CD4-positive, alpha-beta T cell treated with Interleukin-21 for 1 hour (primary cell): ENCODE measurements at places on chromosomes 11 and 22.

- peak; percentile 75 for DNase-seq
Observed at GRCh38 chr22:22195265-22196017, 49.1 kb upstream of the VPREB1 start.

- DNase-seq = no peak
Observed at GRCh38 chr11:104895634-104896033, 2.6 kb downstream of the CASP12 start.

DNA sequence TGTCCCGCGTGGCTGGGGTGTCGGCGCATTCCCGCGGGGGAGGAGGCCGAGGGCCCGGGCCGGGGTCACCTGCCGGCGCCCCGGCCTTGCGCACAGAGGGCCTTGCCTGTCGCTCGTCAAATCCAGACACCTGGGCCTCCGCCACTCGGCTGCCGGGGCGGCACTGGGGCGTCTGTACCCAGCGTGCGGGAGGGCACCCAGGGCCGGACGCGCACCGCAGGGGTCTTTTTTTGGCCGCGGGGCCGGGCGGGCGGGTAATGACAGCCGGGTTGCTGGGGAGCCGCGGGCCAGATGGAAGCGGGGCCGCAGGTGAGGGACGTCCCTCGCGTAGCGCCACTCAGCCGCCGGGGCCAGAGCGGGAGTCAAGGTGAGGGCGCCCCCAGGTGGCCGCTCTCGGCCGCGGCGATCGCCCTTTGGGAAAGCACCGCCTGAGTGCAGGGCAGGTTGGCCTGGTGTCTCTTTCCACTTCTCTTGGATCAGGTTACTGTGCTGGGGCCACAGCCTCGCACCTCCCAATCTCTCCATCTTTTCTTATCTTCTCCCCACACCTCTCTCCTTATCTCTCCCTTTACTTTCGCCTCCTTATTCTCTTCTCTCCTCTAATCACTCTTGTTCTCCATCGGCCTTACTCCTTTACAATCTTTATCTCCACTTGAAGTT, 3.5 kb downstream of the PHLDB1 start:
- peak; percentile 87 for DNase-seq

DNA sequence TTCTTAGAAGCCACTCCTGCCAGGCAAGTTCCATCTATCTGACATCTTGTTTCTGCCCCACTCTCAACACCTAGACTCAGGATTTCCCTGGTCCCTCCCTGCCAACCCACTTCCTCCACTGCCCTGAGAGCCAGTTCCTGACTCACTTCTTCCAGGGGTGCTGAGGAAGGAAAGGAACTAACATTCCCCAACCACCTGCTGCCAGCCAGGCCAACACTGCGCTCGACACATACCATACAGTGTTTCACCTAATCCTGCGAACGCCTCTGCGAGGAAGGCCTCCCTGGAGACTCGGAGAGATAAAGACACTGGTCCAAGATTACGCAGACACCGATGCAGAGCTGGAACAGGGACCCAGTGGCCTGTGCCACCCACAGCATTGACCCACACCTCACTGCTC, 40.2 kb downstream of the MICAL3 start:
- no peak for DNase-seq

DNA sequence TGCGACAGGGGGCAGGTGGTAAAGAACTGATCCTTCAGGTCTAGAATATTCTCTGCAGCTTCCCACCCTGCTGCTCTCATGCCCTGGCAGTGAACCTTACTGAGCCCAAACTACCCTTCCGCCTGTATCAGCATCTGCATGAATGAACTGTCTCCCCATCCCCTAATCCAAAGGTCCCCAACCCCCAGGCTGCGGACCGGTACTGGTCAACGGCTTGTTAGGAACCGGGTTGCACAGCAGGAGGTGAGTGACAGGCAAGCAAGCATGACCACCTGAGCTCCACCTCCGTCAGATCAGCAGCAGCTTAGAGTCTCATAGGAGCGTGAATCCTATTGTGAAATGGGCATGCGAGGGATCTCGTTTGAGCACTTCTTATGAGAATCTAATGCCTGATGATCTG, 58.2 kb upstream of the LMO1 start:
- DNase-seq = no peak

DNA sequence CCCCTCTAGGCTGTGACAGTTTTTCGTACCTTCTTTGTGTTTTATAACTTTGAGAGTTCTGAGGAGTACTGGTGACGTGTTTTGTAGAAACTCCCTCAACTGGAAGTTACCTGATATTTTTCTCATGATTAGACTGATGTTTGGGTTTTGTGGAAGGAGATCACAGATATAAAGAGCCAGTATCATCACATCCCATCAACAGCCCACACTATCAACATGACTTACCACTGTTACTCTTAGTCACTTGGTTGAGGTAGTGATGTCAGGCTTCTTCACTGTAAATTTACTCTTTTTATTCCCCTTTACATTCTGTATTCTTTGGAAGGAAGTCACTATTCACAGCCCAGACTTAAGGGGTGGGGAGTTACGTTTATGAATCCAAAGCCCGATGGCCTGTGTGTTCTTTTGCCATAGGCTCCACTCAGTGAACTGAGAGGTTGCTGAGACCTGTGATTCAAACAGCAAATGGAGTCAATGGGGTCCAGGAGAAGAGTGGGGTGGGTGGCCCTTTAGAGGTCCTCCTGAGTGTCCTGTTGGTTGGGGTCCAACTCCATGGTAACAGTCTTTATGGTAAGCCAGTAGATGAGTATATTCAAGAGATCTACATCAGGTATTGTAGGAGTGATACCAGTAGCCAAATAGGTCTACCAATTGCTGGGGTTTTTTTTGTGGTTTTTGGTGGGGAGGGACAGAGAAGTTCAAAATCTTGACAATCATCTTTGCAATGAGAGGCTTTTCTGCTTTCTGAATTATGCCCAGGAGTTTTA, 15.2 kb upstream of the MS4A4E start:
- DNase-seq = no peak

- no peak for DNase-seq
Observed at GRCh38 chr11:131675121-131675888, 304.9 kb downstream of the NTM start.

- peak; percentile 80 for DNase-seq
Observed at GRCh38 chr22:19891317-19892256, 36.9 kb upstream of the GNB1L start.

- DNase-seq = peak; percentile 57
Observed at GRCh38 chr11:61963282-61964057, 4.0 kb downstream of the FTH1 start.

- DNase-seq = no peak
Observed at GRCh38 chr11:65850217-65851082, 7.5 kb downstream of the CFL1 start.

DNA sequence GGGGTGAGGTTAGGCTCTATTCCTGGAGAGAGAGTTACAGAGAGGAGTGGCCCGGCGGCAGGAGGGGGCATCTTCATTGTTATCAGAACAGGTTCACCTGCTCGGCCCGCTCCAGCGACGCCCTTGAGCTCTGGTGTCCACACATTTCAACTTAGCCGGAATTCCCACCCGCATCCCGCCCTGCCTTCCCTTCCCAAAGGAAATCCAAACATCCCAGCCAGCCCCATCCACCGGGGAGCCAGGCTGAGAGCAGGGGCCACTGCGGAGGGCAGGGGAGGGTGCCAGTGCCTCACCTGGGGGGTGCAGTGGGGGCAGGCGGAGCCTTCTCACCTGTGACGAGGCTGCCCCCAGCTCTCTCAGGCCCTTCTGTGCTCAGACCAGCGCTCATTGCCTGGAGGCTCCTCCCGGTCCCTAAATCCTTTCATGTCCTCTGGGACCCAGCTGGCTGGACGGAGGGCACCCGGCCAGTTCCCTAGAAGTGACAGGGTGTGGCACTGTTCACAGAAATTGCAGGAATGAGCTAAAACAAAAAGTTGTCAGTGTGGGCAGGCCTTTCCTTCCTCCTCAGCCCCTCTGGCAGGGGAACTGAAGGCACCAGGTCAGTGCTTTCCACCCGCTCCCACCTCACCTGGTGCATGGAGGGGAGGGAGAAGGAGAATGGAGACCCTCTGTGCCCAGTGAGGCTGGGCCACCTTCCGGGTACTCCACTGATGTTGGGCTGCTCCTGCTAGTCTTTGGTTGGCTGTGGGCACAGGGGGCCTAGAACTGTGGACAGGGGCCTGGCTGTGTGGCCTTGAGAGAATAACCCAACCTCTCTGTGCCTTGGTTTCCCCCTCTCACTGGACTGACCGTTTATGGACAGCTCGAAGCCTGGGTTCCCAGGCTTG, 2.2 kb upstream of the MRGPRG start:
- DNase-seq = no peak

DNA sequence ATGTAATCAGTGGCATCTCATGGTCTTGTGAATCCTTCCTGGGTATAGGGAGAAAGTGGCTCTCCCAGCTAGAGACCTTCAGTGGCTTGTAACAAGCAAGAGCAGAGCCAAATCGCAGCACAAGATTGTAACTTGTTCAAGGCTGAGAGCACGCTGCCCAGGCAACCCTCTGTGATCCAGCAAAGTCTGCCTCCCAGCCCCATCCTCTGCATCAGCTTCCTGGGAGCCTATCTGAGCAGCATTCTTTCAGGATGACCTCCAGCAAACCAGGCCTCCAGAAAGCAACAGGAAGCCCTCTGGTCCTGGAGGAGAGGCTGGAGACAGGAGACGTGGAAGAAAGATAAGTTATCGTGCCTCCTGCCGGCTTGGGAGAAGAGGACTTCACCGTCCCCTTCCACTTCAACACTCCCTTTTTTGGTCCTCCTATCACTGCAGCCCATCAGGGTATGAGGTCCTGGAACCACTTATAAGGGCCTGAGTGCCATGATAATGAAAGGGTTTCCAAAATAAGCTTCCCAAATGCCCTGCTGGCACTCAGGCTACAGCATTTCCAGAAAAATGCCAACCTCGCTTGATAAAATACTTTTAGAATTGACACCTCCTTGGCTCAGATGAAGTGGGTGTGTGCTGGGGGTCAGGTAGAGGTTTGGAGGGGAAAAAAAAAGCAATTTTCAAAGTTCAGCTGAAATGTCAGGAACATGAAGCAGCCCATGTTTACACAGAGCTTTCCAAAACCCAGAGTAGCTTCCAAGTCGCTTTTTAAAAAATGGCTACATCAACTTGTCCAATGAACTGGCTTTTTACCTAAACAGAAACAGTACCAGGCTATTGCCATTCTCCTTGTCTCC, 80.2 kb downstream of the PLEKHA7 start:
- DNase-seq = no peak

- no peak for DNase-seq
Observed at GRCh38 chr11:110896358-110896757, 184.1 kb upstream of the ARHGAP20 start.

DNA sequence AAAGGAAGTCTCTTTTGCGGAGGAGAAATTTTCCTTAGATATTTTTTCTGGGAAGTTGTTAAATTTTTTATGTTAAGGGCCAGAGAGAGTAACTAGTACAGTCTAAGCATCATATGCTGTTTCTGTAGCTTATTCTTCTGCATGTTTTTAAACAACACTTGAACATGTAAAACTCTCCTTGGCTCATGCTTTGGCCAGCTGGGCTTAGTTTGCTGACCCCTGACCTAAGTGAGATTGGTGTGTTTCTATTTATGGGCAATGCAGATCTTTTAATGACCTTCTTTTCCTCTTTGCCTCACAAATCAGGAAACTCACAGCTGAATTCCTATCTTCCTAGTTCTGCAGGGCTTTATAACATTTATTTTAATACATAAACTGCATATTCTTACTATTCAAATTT, 942.5 kb downstream of the OPCML start:
- no peak for DNase-seq

DNA sequence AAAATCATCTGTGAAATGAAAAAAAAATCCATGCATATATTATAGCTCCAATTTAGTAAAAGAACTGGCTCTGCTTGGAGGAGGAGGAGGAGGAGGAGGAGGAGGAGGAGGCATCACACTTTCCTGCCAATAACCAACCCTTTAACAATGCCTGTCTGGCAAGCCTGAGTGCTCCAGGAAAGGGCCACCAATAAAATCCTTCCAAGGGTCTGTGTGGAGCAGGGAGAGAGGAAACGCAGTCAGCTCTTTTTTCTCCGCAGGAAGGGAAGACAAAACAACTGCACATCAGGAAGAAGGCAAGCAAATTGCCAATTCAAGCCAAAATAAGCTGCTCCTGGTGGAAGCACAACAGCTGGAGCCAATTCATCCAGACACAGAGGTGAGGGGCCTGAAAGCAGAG, 139.0 kb downstream of the KCNC1 start:
- DNase-seq = no peak

DNA sequence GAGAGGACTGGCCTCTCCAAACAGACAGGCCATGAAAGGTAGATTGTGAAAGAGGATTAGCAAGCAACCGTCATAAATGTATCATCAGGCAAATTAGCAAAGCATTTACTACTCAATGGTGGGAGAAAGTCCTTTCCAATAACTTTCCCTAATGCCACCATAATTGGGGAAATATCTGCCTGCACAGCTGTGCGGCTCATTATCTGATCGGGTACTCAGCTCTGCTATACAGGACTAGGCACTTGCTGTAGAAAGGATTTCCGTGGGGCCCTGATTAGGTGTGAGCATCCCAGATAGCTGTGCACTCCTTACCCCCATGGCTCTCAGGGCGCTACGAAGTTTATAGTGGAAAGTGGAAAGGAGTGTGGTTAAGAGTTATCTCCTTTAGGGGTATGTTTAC, 309.7 kb upstream of the PLET1 start:
- no peak for DNase-seq

DNA sequence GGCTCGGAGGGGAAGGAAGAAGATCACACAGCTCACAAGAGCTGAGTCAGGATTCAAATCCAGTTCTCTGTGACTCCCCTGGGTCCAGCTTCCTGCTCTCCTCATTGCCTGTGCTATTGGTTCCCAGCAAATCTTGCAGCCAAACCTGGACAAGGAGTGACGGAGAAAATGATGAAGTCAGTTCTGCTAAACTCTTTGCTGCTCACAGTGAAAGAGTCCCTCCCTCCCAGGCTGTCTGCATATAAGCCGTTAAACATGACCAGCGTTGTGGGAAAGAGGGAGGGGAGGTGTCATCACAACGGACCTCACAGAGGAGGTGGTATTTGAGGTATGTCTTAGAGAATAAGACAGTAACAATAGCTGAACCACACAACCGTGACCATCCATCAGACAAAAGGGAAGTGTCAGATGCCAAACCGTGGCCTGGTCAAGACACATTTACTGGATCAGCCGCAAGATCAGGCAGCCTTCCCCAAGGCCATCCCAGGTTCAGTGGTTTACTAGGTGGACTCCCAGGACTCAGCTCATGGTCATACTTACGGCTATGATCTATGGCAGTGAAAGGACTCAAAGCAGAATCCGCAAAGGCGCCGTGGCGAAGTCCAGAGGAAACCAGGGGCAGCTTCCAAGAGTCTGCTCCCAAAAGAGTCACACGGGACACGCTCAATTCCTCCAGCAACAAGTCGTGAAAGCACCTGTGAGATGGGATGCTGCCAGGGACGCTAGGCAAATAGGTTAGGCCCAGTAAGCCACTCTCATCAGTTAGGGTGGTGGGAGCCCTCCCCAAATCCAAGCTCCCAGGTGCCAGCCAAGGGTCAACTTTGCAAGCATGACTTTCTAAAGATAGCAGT, 2.8 kb upstream of the CYTH4 start:
- DNase-seq = peak; percentile 46

DNA sequence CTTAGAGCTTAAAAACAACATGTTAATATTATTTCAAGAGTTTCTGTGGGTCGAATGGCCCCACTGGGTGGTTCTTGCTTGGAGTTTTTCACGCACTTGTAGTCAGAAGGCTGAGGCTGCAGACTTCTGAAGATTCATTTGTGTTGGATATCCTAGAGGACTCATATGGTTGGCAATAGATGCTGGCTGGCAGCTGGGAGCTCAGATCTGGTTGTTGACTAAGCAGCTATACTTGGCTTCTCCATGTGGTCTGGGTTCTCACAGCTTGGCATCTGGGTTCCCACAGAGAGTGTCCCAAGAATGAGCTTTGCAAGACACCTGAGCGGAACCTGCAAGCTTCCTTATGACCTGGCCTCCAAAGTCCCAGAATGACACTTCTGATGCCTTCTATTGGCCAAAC, 163.9 kb upstream of the ZC3H12C start:
- no peak for DNase-seq

- DNase-seq = no peak
Observed at GRCh38 chr11:86459002-86459385, 84.3 kb downstream of the CCDC81 start.
